Stimulated activated CD4-positive, alpha-beta T cell treated with anti-CD3 and anti-CD28 coated beads, Interleukin-12 subunit alpha, Interleukin-12 subunit beta, amount 100 ng/mL, for 48 hours (primary cell): ENCODE measurements at places on chromosomes 12 and 14.

- DNase-seq: peak; percentile 20
Measured at GRCh38 chr12:68746572-68747180, 700 bp downstream of the SLC35E3 start.

GRCh38 chr12:116058574-116058973 lies 218.9 kb downstream of the MED13L start:
- DNase-seq: no peak

DNA sequence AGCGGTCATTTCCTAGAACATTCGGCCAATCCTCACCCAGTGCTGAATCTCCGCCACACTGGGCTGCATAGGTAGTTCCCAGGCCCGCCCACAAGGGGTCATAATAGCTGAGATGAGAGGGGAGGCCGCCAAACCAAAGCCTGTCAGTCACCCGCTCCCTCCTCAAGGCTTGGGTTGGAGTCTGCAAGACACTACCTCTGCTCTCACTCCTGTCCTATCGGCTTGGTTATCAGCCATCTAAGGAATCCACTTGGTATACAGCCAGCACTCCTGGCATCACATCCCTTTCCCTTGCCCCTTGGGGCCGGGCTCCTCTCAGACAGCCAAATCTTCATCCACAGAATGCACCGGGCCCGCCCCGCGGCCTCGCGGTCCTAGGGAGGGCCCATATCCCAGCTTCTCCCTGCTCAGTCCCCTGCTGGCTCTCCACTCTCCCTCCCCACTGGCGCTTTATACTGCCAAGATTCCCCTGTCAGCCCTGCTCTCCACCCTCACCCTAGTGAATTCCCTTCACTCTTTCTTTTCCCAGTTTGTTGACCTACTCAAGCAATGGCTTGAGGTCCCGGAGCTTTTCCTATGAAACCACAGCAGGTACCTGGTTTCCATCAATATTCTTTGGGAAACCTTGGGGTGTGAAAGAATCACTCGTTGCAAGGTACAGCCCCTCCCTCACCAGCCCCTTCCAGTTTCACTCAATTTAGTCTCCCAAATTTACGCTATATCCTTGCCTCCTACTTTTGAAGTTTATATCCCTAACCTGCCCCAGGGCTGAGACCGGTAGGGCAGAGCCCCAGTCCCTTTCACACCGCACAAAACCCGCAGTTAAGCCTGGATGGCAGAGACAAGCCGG lies 1.4 kb downstream of the IFFO1 start:
- DNase-seq: peak; percentile 72

GRCh38 chr14:78700236-78700635 lies 530.1 kb downstream of the NRXN3 start:
- DNase-seq: no peak

GRCh38 chr12:5038781-5039311 lies 4.8 kb upstream of the KCNA5 start:
- no peak for DNase-seq

GRCh38 chr14:71582705-71583104 lies 349.5 kb upstream of the RGS6 start:
- no peak for DNase-seq

DNA sequence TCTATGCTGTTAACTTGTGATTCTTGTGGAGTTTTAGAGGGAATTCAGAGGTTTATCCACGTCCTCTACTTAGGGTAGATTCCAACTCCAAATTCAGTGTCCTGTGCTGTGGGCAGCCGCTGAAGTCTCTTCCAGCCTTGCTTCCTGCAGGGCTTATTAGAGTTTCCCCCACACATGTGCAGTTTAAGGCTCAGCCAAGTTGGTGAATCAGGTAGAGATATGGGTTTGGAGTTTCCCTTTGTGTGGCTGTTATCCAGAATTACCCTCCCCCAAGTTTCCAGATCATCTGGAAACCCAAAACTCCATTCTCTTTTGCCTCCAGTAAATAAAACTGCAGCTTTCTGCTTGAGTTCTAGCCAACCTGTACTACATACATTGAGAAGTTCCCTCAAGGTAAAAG lies 853.7 kb downstream of the GALC start:
- no peak for DNase-seq

- peak; percentile 46 for DNase-seq
Measured at GRCh38 chr12:68175557-68176061, 16.1 kb upstream of the IFNG start.

- no peak for DNase-seq
Measured at GRCh38 chr12:97404543-97404942, 58.1 kb upstream of the RMST start.

GRCh38 chr12:94670075-94670474 lies 19.7 kb upstream of the TMCC3 start:
- no peak for DNase-seq

GRCh38 chr12:6613015-6613775 lies 6.0 kb upstream of the CHD4 start:
- DNase-seq: no peak

DNA sequence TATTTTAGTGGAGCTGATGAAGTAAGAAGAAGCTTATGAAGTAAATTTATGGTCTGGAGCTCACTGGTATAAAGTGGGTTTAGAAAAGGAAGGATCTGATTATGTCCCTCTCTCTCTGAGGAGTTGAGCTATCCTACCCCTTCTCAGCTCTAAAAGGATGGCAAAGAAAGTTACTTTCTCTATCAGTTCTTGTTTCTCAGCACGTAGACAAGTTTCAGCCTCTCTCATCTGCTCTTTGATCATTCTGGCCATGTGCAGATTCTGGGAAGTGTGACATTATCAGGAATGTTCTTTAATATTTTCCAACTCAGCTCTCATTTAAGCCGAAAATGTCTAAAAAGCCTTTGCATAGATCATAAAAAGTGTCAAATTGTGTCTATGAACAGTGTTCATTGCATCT lies 5.8 kb upstream of the EGLN3 start:
- DNase-seq: no peak

GRCh38 chr12:130504840-130505175 lies 167.1 kb downstream of the PIWIL1 start:
- no peak for DNase-seq

- no peak for DNase-seq
Measured at GRCh38 chr12:50723865-50724264, 40.0 kb upstream of the ATF1 start.

GRCh38 chr12:75959506-75959905 lies 72.1 kb downstream of the PHLDA1 start:
- no peak for DNase-seq

GRCh38 chr12:65643171-65643570 lies 181.1 kb upstream of the HMGA2 start:
- no peak for DNase-seq

GRCh38 chr12:26037615-26038220 lies 79.2 kb downstream of the RASSF8 start:
- no peak for DNase-seq

DNA sequence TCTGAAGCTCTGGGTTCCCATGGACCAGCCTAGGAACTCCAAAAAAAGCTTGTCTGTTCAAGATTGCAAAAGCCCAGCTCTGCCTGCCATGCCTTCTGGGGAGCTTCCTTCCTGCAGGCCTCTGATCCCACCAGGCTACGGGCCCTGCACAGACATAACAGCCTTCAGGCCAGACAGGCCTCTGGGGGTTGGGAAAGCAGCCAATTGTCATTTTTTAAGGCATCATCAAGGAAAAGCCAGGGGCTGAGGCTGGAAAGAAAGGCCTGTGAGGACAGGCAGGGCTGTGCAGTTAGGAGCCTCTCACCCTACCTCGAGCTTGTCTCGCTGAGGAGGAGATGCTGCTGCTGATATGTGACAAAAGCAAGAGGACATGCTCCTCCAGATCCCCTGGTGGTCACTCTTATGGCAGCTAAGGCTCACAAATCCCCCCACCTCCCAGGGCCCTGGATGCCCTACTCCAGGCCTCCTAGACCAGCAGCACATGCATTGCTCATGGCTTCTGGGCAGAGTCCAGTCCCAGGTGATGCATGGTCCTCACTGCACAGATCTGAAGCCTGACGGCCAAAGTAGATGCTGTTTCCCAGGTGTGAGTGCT lies 2.9 kb downstream of the TMEM229B start:
- DNase-seq: no peak

DNA sequence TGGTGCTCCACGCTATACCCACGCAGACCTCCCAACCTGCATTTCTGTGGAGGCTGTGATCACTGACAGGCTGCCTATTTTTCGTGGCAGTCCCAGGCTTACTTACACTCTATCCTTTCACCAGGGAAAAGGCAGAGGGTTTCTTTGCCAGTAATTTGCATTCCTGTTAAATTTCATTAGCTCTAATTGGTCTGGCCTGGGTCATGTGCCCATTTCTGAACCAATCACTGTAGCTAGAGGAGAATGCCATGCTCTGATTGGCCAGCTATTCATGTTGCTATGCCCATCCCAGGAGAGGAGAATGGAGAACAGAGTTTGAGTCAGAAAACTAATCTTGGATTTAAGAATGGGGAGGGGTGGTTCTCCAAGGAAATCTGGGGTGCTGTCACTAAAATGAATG lies 43.2 kb upstream of the TUNAR start:
- no peak for DNase-seq

DNA sequence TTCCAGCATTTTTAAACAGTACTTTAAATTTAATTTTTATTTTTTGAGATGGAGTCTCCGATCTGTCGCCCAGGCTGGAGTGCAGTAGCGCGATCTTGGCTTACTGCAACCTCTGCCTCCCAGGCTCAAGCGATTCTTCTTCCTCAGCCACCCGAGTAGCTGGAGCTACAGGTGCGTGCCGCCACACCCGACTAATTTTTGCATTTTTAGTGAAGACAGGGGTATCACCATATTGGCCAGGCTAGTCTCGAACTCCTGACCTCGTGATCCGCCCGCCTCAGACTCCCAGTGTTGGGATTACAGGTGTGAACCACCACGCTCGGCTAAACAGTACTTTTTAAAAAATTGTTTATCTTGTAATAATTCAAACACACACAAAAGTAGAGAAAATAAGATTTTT lies 4.2 kb upstream of the FOXJ2 start:
- DNase-seq: no peak

- DNase-seq: no peak
Measured at GRCh38 chr12:123267991-123268843, 3.4 kb downstream of the CDK2AP1 start.

- DNase-seq: no peak
Measured at GRCh38 chr12:106332536-106332935, 25.0 kb upstream of the POLR3B start.

DNA sequence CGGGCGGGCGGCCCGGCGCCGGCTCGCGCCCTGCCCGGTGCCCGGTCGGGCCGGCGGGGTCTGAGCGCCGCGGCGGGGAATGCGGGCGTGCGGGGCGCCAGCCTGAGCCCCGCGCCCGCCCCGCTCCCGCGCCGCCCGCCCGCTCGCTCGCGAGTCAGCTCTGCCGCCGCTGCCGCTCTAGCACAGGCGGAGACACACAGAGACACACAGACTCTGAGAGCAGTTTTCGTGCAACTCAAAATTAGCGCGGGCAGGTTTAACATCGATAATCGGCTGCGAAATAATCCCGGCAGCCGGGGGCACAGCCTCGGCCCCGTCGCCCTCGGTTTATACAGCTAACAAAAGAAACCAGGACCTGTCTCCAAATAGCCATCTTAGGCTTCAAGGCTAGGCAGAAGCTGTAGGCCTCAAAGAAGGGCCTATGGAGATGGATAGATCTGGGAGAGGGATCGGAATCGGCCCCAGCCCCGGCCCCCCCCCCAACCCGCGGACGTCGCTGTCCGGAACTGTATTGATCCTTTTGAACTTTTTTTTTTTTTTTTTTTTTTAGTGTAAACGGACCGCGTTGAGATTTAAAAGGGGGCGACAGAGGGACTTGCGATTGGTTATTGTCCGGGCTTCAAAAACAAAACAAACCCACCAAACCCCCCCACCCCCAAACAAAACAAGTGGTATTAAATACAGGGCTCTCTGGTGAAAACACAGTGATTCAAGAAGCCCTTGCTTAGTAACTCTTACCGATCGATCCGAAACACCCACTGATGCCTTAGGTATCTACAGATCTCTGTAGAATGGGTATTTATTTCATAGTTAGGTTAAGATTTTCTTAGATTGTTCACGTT lies 1.1 kb downstream of the ARID2 start:
- DNase-seq: peak; percentile 38

DNA sequence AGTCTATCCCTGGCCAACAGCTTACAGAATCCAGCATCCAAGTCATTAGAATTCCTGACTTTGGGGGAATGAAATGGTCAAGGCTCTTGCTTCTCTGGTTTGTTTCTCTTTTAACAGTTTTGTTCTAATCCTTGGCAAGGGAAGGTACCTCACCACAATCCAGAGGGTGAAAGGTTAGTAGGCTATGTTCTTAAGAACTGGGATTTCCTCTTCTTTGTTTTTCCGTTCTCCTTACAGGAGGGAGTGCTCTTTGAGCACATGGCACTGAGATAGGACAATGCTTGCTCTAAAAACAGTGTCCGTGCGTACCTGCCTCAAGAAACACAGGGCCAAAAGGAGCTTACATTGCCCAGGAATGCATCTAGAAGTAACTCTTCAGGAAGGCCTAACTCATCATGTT lies 156.6 kb downstream of the GCH1 start:
- no peak for DNase-seq

DNA sequence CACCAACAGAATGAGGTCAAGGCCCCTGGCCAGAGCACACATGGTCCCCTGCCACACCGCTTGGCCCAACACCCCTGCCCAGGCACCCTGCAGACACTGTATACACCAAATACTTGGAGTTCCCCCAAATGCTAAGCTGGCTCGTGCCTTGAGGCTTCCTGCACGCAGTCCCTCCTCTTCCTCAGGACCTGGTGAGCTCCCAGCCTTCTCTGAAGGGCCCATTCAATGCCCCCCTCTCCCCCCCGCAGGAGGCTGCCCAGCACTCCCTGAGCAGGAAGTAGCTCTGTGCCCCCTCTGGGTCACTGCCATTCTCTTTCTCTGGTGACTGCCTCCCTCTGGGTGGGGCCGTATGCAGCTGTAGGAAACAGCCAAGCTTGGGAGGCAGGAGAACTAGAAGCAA lies 75.3 kb downstream of the ITPK1 start:
- DNase-seq: no peak

DNA sequence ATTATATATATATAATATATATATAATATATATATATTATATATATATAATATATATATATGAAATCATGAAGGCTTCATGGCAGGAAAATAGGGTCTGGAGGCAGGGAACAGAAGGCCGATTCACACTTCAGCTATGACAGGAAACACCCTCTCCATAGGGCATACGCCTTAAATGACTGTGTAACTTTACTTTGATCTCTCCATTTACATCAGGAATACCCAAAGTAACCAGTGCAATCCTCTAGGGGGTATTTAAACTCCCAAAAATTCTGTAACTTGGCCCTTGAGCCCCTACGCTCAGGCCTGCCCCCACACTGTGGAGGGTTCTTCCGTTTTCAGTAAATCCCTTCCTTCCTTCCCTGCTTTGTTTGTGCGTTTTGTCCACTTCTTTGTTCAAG lies 40.4 kb upstream of the PPP2R5C start:
- no peak for DNase-seq

DNA sequence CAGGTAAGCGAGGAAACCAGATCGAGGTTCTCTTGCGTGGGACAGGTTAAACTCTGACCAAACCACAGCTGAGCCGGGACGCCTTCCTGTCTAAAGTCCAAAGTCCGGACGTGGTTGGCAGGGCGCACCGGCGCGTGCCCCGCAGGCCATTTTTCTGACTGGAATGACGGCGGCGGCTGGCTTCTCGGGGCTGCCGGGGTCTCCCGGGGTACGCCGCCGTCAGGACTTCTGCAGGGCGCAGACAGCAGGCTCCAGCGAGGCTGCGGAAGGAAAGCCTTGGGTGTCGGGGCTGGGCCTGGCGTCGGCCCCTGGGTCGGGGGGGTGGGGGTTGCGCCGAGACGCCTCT lies 32.8 kb downstream of the MIA2 start:
- DNase-seq: peak; percentile 31
